Activated T-helper 1 cell treated with anti-CD3 and anti-CD28 coated beads, Interleukin-12 subunit alpha, Interleukin-12 subunit beta, Interleukin-2, Interleukin-4 antibody, amounts not matched to agents 30 ng/mL and 10 ng/mL and 1 ng/mL, durations not matched to agents 14 hours and 24 hours and 36 hours (primary cell): ENCODE measurements at places on chromosomes 5 and 9.

GRCh38 chr5:96150007-96150406 is 188.4 kb upstream of the ELL2 start:
- DNase-seq: no peak

GRCh38 chr9:33437205-33437604 is 10.2 kb downstream of the AQP3 start:
- no peak for DNase-seq

GRCh38 chr5:32776200-32776599 is 65.1 kb downstream of the NPR3 start:
- DNase-seq: no peak

GRCh38 chr5:103216697-103217096 is 41.9 kb upstream of the MACIR start:
- no peak for DNase-seq

- DNase-seq: no peak
These were observed 303.0 kb downstream of the CSNK1G3 start for GRCh38 chr5:123814801-123815470.

GRCh38 chr9:21853414-21853813 is 51.0 kb downstream of the MTAP start:
- no peak for DNase-seq

GRCh38 chr5:166979307-166979895 is 1312.0 kb upstream of the WWC1 start:
- DNase-seq: no peak

DNA sequence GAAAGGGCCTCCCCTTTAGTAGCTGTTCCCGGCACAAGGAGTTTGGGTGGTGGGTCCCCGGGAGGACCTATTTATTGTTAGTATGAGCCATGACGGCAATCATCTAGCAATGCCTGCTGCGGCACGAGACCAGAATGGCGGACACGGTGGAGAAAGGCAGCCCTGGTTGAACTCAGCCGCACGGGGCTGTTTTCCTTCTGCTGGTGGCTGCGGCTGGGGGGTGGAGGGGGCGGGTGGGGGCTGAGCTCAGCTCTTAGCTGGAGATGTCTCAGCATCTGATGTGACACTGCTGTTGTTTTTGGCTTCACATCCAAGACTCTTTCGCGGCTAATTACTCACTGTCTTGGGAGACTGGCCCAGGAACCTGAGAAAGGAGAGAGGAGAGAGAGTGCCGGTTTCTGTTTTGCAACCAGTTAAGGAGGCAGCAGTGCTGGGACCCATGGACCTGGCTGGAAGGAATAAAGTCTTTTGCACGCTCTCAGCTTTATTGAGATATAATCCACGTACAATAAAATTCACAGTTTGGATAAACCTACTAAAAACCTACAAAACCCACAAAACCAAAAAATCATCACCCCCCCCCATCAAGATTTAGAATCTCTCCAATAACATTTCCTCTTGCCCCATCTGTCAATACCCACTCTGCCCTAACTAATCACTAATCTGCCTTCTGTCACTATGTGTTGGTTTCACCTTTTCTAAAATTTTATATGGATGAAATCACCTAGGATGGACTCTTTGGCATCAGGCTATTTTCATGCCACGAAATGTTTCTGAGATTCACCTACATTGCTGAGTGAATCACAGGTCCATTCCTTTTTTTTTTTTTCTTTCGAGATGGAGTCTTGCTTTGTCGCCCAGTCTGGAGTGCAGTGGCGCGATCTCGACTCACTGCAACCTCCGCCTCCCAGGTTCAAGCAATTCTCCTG is 81.8 kb upstream of the NEURL1B start:
- no peak for DNase-seq

- no peak for DNase-seq
These were observed 3.3 kb downstream of the ENTPD2 start for GRCh38 chr9:137050570-137050969.

DNA sequence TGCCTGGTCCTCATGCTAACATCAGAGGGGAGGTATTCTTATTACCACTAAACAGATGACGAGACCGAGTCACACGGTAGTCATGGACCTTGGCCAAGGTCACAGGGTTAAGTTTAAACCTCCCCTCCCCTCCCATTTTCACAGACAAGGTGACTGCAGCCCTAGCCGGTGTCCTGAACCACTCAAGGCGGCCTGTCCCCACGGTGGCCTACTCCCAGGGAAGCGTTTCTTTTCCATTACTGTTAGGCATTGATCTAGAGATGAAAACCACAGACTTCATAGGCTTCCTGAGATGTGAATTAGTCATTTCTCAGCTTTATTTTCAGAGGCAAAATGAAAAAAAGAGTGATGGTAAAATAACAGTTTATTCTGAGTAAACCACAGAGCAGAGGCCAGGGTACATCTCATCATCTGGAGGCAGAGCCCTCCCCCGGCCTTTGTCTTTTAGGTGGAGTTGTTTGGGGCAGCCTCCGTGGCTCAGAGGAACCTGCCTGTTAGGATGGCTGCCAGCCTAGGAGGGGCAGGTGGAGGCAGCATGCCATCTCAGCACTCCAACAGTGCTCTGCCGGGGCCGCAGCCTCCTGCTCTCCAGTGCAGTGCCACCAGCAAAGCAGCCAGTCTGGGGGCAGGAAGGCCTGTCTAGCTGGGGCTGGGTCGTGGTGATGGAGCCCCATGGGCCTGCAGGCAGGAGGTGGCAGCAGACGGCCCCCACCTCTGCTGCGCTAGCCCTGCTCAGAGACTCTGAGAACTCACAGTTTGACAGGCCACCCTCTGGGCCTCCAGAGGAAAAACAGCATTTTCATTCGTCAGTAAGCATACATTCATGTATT is 71.2 kb downstream of the RAPGEF1 start:
- peak; percentile 58 for DNase-seq

- no peak for DNase-seq
These were observed 22.7 kb downstream of the ARHGAP26 start for GRCh38 chr5:142792865-142793232.

DNA sequence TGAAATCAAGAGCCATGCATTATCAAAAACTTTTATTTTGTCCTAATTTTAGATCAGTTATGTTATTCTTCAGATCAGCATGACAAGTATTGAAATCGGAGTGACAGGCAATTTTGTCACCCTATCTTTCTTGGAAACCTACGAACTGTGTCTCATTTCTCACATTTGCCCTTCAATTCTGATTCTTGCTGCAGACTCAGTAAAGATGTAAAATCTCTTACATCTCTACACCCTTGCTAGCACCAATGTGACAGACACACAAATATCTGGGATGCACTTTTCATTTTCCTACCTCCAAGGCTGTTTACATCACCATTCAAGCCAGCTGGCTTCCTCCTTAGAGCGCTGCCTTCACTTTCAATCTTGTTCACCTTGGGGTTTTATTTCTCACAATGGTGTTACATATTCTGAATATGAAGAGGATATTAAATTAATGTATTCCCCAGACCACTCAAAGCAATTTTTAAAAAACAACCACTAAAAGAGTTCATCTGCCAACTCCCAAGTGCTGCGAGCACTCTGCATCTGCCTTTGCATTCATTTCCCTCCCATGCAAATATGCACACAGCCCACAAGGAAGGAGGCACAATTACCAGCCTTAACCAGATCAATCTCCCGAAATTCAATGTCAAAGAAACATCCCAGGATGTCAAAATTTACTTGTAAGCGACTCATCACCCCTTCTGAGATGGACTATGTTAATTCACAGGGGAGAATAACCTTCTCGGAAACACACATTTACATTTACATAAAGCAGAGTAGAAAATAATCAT is 164.3 kb downstream of the ENC1 start:
- DNase-seq: no peak

DNA sequence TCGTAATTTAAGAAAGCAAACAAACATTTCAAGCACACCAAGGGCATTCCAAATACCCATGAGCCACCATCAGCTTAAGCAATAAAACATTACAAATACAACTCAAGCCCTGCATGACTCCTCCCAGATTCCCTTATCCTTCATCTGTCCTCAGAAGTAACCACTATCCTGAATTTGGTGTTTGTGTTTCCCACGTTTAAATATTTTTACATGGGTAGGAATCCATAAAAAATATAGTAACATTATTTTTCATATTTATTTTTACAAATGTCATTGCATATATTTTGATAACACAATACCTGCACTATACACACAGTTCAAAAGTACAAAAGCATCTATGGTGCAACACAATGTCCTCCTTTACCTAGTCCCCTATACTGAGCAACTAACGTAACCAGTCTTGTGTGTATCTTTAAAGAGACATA is 6.4 kb downstream of the PRKAA1 start:
- DNase-seq: no peak

- DNase-seq: no peak
These were observed 51.9 kb downstream of the DMRT2 start for GRCh38 chr9:1101846-1102641.

GRCh38 chr5:133111299-133111698 is 59.5 kb downstream of the HSPA4 start:
- peak; percentile 69 for DNase-seq

- DNase-seq: no peak
These were observed 10.1 kb downstream of the ATG12 start for GRCh38 chr5:115831163-115831768.

DNA sequence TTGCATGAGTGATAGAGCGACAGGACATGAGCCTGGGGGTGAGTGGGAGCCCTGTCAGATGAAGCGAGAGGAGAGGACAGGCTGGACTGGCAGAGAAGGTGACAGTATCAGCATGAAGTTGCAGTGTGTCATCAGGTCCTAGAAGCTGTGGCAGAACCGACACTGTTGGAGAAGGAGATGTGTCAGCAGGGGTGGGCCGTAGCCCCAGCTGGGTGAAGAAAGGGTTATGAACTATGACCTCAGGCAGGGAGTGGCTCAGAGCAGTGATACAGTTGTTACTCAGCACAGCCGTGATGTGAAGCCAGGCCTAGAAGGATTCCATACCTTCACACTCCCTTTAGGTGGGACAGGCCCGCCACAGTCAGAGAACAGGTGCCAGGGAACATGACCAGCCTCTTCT is 7.6 kb downstream of the PCYOX1L start:
- DNase-seq: no peak
